Adrenal gland (tissue), 19 donors: ENCODE measurements at places on chromosomes 13 and 19.

DNA sequence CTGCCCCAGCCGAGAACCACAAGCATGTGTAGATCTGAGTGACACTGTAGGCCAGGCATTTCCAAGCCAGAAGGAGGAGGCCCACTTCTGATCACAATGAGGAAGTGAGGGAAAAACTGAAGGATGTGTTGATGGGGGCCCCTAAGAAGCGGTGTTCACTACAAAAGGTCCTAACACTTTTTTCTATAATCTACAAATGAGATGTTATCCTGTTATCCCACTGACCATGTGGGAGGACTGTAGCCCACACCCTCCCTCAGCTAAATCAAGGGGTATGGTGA lies 99.0 kb upstream of the MCF2L start:
- H3K4me1 ChIP-seq = peaks cover 5% of the 10 kb centered on the region
- no peak overlapping the region for H3K4me3 ChIP-seq
- H3K27ac ChIP-seq = no peak overlapping the region
- H3K36me3 ChIP-seq = no peaks in the 10 kb centered on the region
- no peaks in the 10 kb centered on the region for H3K27me3 ChIP-seq

GRCh38 chr13:108974686-108975085 lies 345.3 kb downstream of the MYO16 start:
- H3K27me3 ChIP-seq = no peaks in the 10 kb centered on the region
- no peaks in the 10 kb centered on the region for H3K36me3 ChIP-seq
- no peak overlapping the region for H3K4me3 ChIP-seq
- H3K4me1 ChIP-seq = no peaks in the 10 kb centered on the region
- DNase-seq = no peak

GRCh38 chr13:31322026-31322425 lies 122.3 kb downstream of the B3GLCT start:
- no peaks in the 10 kb centered on the region for H3K27me3 ChIP-seq
- DNase-seq = no peak
- H3K36me3 ChIP-seq = no peaks in the 10 kb centered on the region
- H3K4me3 ChIP-seq = no peak overlapping the region

DNA sequence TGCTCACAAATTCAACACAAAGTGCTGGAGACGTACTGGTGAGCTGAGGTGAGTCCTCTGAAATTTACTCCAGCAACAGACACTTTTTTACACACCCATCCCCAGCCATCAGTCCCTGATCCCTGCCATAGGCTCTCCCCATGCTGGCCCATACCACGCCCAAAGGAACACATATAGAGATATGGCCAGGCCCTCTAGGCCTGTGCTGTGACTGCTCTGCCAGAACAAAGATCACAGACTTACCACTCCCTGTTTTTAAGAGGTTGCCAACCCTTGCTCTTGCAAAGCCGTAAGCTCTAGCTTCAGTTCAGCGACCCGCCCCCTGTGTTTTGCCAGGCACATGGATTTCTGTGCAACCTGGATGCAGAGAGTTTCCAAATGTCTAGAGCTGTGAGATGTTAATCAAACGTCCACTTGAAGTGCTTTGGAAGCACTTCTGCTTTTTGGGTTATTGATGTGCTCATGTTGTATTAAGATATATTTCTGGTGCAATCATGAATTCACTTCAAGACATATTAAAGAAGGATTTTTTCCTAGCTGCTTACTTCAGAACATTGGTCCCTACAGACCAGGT lies 59.7 kb downstream of the DLEU7 start:
- H3K36me3 ChIP-seq = no peaks in the 10 kb centered on the region
- H3K27me3 ChIP-seq = no peaks in the 10 kb centered on the region
- no peaks in the 10 kb centered on the region for H3K4me1 ChIP-seq
- no peak for DNase-seq

GRCh38 chr19:7215176-7215575 lies 79.0 kb downstream of the INSR start:
- H3K4me1 ChIP-seq = peaks cover 42% of the 10 kb centered on the region
- H3K36me3 ChIP-seq = no peaks in the 10 kb centered on the region
- H3K4me3 ChIP-seq = no peak overlapping the region
- no peaks in the 10 kb centered on the region for H3K27me3 ChIP-seq
- peak; percentile 20 for DNase-seq
- H3K27ac ChIP-seq = no peak overlapping the region
